Activated CD8-positive, alpha-beta T cell treated with anti-CD3 and anti-CD28 coated beads for 36 hours (primary cell): ENCODE measurements at places on chromosomes 12 and 14. TPM values are rescaled to one million over a fixed set of nuclear protein-coding genes. Genes with fewer than 3 reads are reported as not detected.

- peak; percentile 35 for DNase-seq
- no peaks in the 10 kb centered on the region for H3K27me3 ChIP-seq
- H3K4me3 ChIP-seq: no peak overlapping the region
- peaks cover 19% of the 10 kb centered on the region for H3K4me1 ChIP-seq
- no peaks in the 10 kb centered on the region for H3K36me3 ChIP-seq
- H3K27ac ChIP-seq: no peak overlapping the region
Measured at GRCh38 chr14:106840991-106841390, 1314.6 kb downstream of the TMEM121 start.

The HAL gene
- total RNA-seq: 0.25 TPM

The ASIC1 gene
- total RNA-seq: 17.3 TPM

- peak overlapping the region; percentile 76 for H3K4me3 ChIP-seq
- no peaks in the 10 kb centered on the region for H3K27me3 ChIP-seq
- peaks cover 17% of the 10 kb centered on the region for H3K4me1 ChIP-seq
- peak overlapping the region; percentile 30 for H3K27ac ChIP-seq
Measured at GRCh38 chr12:132685400-132685799, 1.7 kb downstream of the POLE start.

DNA sequence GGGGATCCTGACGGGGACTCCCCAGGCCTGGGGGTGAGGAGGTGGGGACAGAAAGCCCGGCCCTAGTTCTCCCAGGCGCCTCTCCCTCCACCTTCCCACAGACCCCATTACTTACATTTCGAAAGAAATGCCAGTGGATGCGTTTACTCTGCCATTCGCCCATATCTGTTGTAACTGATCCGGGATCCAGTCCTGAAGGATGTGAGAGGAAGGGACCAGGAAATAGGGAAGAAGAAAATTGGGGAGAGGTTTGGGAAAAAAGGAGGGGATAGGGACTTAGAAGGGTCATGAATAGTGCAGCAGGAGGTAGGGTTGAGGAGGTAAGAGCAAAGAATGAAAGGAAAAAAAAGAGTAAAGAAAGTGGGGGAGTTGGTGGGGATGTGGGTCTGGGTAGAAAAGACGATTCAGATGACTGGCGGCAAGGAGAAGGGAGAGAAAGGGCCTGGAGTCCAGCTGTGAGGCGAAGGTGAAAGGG is 1.1 kb downstream of the HOXC12 start:
- H3K36me3 ChIP-seq: no peaks in the 10 kb centered on the region
- peaks cover 91% of the 10 kb centered on the region for H3K27me3 ChIP-seq
- H3K4me3 ChIP-seq: no peak overlapping the region
- H3K4me1 ChIP-seq: peaks cover 21% of the 10 kb centered on the region
- DNase-seq: no peak

The AHNAK2 gene
- total RNA-seq: not detected

DNA sequence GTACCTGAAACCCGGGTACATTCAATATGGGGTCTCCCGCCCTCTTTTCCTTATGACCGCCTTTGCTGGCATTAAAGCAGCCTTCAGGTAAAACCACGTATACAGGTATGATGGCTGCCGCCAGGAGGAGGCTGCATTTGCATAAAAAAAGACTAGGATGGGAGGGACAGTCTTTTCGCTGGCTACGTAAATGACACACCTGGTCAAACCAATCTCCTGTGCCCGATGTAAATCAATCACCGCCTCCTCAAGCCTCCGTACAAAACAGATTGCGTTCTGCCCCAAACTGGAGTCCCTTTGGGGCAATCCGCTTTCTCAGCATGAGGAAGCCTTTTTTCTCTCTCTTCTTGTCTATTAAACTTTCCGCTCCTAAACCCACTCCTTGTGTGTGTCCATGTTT is 8.1 kb upstream of the ALDH1L2 start:
- H3K4me3 ChIP-seq: no peak overlapping the region
- H3K36me3 ChIP-seq: no peaks in the 10 kb centered on the region
- no peak overlapping the region for H3K27ac ChIP-seq

GRCh38 chr14:20873370-20874177 is 17.6 kb upstream of the RNASE3 start:
- peak; percentile 93 for DNase-seq
- no peaks in the 10 kb centered on the region for H3K36me3 ChIP-seq
- H3K4me3 ChIP-seq: peak overlapping the region; percentile 41

- no peak for DNase-seq
- H3K27me3 ChIP-seq: no peaks in the 10 kb centered on the region
- peaks cover 8% of the 10 kb centered on the region for H3K36me3 ChIP-seq
Measured at GRCh38 chr14:63486738-63487137, 56.4 kb downstream of the PPP2R5E start.

DNA sequence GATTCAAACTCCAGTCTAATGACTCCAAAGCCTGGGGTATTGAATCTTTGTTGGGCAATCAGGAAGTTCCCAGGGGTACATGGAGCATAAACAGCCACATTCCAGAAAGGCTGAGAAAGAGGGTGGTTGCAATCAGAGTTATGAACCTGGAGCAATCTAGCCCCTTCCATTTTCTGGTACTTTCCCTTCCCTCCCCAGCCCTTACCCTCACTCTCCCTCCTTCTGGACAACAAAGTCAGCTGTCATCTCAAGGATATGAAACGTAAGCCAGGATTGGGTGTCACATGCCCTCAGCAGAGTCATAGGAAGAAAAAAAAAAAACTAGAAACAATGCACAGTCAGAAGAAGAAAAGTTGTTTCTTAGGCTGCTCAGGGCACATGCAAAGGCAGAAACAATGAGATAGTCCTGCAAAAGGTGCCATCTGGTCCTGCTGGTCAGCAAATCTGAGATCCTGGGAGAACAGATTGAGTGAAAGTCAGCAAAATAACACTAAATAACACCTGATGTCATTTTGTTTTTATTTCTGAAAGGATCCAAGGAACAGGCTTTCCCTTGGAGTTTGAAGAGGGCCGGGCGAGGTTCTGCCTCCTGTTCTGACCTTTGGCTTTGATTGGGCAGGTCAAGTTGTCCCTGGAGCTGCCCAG is 27.1 kb downstream of the TMEM229B start:
- H3K27ac ChIP-seq: no peak overlapping the region
- no peak overlapping the region for H3K4me3 ChIP-seq

GRCh38 chr12:946631-947030 is 2.9 kb downstream of the RAD52 start:
- no peak for DNase-seq
- peaks cover 37% of the 10 kb centered on the region for H3K4me1 ChIP-seq
- no peaks in the 10 kb centered on the region for H3K27me3 ChIP-seq
- H3K36me3 ChIP-seq: peaks cover 32% of the 10 kb centered on the region

- no peaks in the 10 kb centered on the region for H3K4me1 ChIP-seq
- H3K4me3 ChIP-seq: no peak overlapping the region
- DNase-seq: no peak
- H3K27me3 ChIP-seq: peaks cover 2% of the 10 kb centered on the region
Measured at GRCh38 chr12:120754792-120755191, 29.2 kb downstream of the ACADS start.

The PLCZ1 gene
- not detected for total RNA-seq

DNA sequence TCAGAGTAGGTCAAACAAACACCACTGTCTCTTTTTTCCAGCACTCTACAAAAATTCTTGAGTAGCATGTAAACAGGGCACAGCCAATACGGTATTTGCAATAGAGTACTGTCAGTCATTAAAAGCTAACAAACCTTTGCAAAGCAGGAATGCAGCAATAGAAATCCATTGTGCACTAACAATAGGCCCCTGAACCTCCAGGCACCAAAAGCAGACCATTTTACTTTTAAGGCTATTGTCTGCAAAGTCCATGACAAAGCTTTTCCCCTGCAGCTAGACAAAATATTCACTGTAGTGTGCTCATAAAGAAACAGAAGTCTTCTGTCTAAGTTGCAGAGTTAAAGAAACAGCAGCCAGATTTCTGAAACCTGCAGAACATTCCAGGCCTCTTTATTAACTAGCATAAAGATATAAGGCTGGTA is 191.9 kb downstream of the SOX5 start:
- DNase-seq: no peak
- H3K36me3 ChIP-seq: no peaks in the 10 kb centered on the region
- H3K4me1 ChIP-seq: no peaks in the 10 kb centered on the region
- no peak overlapping the region for H3K4me3 ChIP-seq

DNA sequence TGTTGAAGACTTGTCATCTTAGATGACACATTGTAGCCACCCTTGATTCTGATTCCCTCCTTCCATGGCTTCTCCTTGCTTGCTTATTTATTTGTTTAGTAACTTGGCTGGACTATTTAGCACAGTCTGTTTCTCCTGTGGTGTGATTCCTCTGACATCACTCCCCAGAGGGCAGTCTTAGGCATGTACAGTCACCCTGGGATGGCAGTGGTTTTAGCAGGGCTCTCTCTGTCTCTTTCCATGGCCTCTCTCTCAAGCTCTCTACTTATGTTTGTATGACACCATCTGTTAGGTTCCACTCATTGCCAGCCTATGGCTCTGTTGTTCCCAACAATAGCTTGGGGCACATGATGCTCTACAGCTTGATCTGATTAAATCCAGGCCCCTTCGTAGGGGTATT is 158.3 kb downstream of the ADGRD1 start:
- DNase-seq: no peak
- no peaks in the 10 kb centered on the region for H3K36me3 ChIP-seq
- no peak overlapping the region for H3K27ac ChIP-seq
- peaks cover 5% of the 10 kb centered on the region for H3K4me1 ChIP-seq
- H3K4me3 ChIP-seq: no peak overlapping the region

GRCh38 chr12:47302111-47302671 is 222.4 kb upstream of the AMIGO2 start:
- no peaks in the 10 kb centered on the region for H3K27me3 ChIP-seq
- H3K36me3 ChIP-seq: peaks cover 65% of the 10 kb centered on the region
- H3K27ac ChIP-seq: peak overlapping the region; percentile 92
- peaks cover 71% of the 10 kb centered on the region for H3K4me1 ChIP-seq

- peaks cover 3% of the 10 kb centered on the region for H3K27me3 ChIP-seq
- no peaks in the 10 kb centered on the region for H3K4me1 ChIP-seq
- H3K36me3 ChIP-seq: no peaks in the 10 kb centered on the region
- H3K27ac ChIP-seq: no peak overlapping the region
- no peak overlapping the region for H3K4me3 ChIP-seq
Measured at GRCh38 chr12:68876461-68876860, 56.5 kb downstream of the CPM start.

The GUCY2C gene
- not detected for total RNA-seq
